ENCODE measurements at places on chromosomes 16 and 17.

- DNase-seq, result no peak
These were observed 9.1 kb downstream of the FOXJ1 start for GRCh38 chr17:76131692-76132573.

GRCh38 chr17:65536573-65537342 lies 24.7 kb downstream of the AXIN2 start:
- no peak for DNase-seq

GRCh38 chr17:58320570-58321323 lies 7.8 kb downstream of the TSPOAP1 start:
- no peak for DNase-seq

DNA sequence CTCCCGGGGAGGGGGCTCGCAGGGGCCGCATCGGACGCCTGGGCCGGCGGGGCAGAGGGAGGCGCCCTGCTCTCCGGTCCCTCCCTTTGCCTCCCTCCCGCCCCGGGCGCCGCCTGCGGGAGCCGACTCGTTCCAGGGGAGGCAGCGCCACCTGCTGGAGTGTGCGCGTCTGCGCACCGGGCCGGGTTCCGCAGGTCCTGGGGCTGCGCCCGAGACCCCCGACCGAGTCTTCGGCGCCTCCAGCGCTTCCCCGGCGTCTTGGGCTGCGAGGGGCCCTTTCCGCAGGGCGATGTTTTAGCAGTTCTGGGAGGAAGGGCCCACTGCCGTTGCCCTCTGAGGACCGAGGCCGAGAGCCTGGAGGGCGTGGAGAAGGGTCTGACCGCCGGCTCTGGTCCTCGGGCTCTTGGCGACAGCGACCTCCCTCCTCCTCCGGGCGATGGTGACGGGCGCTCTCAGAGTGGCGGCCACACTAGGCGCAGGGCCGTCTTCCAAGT lies 106.3 kb downstream of the SEC14L1 start:
- peak; percentile 60 for DNase-seq

DNA sequence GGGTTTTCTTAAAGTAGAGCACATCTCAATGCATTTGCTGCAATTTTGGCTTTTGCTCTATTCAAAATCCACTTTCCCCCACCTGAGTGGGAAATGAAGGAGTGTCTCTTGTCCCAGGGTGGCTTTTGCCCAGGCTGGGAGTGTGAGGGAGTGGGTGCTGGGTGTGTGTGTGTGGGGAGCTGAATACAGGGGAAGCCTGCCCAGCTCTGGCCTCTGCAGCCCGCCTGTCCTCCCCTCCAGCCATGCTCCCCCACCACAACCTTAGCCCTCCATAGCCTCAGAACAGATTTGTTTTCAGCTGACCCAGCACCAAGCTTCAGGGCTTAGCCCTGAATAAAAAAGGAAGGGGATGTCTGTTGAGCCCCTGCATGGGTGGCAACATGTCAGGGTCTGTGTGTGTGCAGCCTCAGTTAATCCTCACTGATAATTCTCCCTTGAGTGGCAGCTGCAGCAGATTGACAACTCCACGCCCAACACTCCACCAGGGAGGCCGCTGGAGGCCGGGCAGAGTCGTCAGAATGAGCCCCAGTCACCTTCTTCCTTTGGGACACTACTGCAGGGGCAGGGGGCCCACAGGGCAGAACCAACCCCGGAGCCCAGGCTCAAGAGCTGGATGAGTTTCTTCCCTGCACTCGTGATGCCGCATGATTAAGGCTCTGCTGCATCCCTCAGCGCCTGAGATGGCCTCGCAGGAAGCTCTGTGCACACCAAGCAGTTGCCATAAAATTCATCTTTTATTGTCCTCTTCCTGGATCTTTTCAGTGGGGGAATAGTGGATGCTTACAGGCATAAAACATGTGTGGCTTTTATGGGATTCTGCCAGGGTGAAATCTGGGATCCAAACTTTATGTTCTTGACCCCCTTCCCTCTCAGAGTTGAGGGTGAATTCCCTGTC lies 55.0 kb downstream of the SPACA3 start:
- DNase-seq, result no peak

GRCh38 chr17:19733953-19734526 lies 14.1 kb downstream of the ALDH3A1 start:
- no peak for DNase-seq

DNA sequence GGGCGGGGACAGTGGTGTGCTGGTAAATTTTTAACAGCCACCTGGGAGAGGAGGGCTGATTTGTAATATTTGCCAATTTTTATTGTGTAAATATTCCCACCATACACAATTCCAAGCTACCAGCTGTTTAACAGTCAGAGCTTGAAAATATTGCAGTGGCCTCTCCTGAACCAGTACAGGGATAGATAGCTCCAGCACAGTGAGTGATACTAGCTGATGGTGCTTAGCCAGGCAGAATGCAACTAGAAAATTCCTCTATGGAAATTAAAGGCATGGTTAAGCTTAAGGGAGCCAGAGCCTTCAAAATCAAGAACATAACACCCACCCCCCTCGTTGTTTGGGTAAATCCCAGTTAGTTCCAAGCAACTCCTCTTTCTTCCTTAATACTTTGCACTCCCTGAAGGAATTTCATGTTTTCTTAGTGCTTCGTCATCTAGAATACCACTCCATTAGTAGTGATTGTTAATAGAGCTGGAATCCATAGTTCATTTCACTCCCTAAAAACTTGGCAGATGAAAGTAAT lies 96.6 kb downstream of the CYB561 start:
- DNase-seq, result no peak

GRCh38 chr17:36597866-36598777 lies 3.3 kb upstream of the MRM1 start:
- no peak for DNase-seq

GRCh38 chr17:32826076-32826475 lies 50.8 kb downstream of the MYO1D start:
- no peak for DNase-seq

DNA sequence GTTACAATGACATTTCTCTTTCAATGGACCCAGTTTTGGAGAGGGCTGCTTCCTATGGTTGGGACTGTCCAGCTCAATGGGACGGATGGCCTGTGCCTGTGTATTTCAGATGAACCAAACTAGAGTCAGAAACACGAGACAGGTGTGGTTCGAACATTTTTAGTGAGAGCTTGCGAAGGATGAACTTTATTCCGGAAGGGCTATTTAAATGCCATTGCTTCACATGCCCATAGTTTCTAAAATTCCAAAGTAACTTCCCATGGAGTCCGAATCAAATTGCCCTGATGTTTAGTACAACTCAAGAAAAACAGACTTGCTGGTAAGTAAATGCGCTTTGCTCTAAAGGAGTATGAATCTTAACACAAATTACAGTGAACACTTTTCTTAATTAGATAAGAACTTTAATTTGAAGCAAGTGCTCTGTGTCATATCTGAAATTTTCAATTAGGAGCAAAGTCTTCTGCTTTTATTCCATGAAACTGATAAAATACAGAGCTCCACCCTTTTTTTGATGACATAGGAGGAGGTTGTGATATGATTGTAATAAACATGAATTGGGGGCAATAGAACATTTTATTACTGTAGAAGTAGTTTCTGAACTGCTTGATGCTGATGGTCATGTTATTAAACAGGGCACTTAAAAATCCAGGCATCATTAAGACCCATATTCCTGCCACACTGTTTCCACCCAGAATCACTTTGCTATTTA lies 1.3 kb downstream of the KRT20 start:
- no peak for DNase-seq

DNA sequence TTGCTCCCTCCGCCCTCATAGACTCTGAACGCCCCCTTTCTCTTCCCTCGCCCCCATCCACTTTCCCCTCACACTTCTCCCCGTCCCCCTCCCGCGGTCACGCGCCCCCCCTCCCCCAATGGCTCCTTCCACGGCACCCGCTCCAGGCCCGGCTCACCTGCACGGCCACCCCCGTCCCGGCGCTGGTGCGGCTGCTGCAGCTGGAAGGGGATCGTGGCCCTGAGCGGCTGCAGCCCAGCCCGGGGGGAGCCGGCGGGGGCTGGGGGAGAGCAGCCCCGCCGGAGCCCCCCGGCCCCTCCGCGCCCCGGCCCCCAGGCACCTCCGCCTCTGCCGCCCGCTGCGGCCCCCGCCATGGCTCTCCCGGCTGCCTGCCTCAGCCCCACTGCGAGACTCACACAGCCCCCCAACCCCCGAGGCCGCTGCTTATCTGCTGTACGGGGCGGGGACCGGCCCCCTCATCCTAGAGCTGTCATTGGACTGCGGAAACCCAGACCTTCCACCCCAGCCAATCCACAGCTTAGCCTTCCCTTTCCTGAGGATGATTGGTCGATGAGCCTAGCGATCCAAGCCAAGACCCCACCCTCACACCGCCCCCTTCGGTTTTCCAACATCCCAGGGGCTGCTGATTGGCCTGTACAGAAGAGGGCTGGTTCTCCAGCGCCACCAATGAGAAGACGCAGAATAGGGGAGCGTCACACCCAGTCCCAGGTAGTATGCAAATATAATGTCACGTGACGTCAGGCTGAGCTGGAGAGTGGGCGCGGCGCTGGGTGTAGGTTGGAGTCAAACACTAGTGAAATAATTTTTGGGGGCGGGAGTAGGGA lies at the start of gene FAM117A:
Gene FAM117A (minus strand): TSS at position 397 of the 824 bp plus-strand sequence. CDS start 44 bp downstream, at position 353.
- peak; percentile 97 for DNase-seq

DNA sequence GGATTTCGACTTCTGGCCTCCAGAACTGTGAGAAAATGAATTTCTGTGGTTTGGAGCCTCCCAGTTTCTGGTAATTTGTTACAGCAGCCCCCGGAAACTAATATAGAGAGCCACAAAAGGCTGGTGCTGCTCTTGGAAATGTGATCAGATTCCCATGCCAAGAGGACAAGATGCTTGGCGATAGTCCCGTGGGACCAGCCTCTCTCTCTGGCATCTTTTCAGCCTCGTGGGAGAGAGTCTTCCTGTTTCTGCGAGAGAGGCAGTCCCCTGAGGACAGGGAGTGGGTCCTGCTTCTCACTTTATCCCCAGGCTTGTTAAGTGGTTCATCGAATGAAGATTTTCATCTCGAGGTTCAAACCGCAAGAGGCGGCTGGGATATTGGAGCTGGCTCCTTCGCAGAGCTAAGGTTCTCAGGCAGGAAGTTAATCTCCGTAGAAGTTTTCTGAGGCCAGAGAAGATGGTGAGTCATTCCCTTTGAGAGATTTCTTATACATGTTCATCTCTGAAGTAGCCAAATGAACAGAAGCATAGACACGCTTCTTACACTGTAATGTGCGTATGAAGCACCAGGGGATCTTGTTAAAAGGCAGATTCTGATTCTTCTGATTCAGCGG lies 211.6 kb upstream of the SDK2 start:
- DNase-seq, result no peak

GRCh38 chr17:2955931-2956582 lies 107.3 kb downstream of the OR1D5 start:
- no peak for DNase-seq

DNA sequence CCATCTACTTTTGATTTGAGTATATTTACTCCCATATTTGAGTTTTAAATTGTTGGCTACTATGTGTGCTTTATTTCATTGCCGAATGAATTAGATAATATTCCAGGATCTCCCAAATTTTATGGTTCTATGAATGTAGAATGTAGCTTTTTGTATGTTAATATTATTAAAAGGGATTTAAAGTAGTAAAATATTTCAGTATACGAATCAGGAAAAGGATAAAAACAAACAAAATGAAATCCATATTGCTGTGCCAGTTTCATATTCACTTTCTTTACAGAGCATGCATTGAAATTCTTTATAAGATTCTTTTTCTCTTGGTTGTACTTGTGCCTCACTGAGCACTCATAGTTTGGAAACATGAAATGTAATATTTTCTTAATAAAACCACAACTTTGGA lies 155.1 kb downstream of the CHD9 start:
- no peak for DNase-seq

DNA sequence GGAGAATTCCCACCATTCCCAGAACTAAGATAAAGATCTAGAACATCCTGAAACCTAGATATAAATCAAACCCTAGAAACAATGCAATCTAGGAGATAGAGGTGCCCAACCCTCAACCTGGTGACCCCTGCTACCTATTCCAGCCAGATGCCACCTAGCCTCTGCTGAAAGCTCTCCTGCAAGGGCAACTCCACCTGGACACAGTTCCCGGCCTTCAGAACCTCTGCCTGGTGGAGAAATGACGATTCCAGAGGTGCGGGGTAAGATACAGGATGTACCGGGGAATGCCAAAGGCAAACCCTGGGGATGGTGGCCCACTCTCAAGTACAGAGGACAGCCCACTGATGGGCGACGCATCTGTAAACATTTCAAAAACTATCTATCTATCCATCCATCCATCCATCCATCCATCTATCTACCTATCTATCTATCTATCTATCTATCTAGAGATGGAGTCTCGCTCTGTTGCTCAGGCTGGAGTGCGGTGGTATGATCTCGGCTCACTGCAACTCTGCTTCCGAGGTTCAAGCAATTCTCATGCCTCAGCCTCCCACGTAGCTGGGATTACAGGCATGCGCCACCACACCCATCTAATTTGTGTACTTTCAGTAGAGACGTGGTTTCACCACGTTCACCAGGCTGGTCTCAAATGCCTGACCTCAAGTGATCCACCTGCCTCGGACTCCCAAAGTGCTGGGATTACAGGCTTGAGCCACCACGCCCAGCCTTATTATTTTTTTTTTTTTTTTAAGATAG lies 19.0 kb downstream of the MEAK7 start:
- DNase-seq, result no peak

DNA sequence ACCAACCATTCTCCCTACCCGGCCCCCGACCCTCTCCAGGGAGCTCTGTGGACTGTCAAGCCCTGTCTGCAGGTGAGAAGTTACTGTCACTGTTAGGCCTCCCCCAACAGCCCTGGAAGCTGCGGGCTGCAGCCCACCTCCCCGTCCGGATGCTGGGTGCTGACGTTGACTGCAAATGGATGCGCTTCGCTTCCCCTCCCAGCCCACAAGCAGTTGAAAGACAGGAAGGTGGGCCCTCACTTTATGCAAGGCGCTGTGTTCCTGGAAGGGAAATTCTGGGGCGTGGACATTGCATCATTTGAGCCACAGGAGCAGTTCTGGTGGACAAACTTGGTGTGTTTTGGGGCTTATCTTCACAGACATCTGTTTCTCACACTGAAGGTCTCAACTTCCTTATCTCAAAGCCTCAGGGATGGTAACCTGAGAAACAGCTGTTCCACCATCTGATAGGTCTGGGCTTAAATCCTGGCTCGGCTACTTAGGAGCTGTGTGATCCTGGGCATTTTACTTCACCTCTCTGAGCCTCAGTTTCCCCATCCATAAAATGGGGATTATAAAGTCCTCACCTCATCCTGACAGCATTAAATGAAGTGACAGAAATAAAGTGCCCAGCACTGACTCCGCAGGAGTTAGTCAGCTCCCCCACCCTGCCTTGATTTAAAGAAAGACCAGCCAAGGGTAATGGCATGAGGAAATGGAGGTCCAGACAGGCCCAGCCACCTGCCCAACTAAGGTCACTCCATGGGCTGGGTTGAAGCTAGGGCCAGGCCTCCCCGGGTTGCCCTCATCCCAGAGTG lies 4.6 kb upstream of the DRC7 start:
- peak; percentile 13 for DNase-seq

- no peak for DNase-seq
These were observed 44.4 kb upstream of the ARL4D start for GRCh38 chr17:43354371-43354770.

DNA sequence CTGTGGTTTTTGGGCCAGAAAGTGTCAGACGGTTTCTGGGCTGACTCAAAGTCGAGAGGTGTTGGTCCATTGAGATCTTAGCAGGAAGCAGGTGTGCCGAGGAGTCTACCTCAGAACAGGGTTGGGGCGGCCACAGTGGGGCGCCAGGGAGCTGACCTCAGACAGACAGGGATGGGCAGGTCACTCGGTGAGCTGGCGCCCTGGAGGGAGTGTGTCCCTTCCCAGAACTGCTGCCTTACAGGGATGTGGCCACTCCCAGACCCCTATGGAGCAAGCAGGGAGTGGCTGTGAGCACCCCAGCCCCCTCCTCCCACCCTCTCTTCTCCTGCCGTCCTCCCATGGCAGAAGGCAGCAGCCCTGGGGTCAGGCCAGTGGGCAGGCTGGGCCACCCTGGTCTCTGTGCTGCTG lies 14.0 kb upstream of the DPEP1 start:
- DNase-seq, result no peak

Data from stimulated activated CD8-positive, alpha-beta memory T cell treated with anti-CD3 and anti-CD28 coated beads, Interleukin-15, amount 100 ng/mL, for 4 hours (primary cell).